Activated CD4-positive, alpha-beta T cell treated with anti-CD3 and anti-CD28 coated beads, Interleukin-2, amount 50 U/mL, for 48 hours (primary cell): ENCODE measurements at places on chromosomes 2 and 18.

DNA sequence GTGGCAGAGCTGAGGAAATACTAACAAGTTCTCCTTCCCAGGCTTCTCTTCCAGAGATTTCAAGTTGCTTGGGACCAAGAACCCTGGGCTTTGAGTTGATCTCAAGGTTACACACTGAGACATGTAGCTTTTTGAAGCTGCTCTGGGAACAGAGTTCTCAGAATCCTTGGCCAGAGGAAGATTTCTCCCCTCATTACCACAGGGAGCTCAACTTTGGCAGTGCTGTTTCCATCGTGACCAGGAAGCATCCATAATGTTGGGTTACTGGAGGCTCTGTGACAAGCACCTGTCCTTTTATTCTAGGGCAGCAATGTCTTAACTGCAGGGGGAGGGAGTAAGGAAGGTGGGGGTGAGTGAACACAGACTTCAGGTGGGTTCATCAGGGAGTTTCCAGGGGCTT is 41.5 kb upstream of the CHRNA1 start:
- DNase-seq: no peak

DNA sequence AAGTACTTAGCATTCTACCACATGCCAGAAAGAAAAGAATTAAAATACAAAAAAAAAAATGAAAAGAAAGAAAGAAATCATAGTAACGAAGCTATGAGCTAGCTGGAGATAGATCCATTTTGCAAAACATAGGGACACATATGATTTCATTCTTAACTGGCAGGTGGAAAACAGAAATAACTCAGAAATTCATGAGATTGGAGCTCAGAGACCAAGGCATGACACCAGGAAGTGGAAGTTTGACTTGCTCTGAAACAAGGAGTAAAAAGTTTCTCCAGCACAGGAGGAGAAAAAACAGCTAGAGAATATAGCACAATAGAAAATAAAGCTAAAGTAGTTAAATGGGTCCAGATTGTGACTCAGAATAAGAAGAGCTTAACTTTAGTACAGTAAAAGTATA is 278.1 kb downstream of the ZEB2 start:
- no peak for DNase-seq

DNA sequence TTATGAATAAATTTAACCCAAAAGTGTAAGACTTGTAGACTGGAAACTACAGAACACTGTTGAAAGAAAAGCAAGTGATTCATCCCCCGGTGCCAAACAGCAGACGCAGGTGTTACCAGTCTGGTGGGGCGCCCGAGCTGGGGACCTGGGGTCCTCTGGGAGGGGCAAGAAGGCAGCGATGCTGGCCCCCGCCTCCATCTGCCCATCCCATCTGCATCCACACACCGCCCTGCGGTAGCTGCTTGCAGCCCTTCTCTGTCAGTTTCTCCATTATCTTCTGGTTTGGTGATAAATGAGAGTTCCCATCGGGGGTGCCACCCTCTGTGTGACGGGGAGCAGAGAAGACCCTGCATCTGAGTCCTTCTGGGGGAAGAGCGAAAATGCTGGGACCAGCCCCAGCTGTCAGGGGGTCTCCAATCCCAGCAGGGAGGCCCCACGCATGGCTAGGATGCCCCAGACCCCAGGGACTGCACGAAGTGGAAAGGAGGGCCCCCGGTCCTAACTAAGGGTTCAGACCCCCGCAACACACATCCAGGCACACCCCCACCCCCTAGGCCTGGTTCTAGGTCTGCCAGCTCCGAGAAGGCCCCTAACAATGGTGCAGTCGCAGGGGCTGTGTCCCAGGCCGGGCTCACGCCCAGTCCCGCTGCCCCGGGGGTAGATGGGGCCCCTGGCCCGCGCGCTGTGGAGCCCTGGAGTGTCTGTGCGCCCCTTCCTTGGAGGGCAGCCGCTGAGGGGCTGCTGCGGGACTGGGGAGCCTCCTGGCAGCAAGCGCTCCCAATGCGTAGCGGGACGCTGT is 686 bp upstream of the RGPD8 start:
- DNase-seq: no peak

GRCh38 chr2:144234542-144234871 is 285.4 kb downstream of the ZEB2 start:
- no peak for DNase-seq

GRCh38 chr2:128638341-128639119 is 319.9 kb upstream of the HS6ST1 start:
- DNase-seq: no peak

- DNase-seq: no peak
Observed at GRCh38 chr2:217433522-217433921, 569.3 kb downstream of the TNS1 start.

DNA sequence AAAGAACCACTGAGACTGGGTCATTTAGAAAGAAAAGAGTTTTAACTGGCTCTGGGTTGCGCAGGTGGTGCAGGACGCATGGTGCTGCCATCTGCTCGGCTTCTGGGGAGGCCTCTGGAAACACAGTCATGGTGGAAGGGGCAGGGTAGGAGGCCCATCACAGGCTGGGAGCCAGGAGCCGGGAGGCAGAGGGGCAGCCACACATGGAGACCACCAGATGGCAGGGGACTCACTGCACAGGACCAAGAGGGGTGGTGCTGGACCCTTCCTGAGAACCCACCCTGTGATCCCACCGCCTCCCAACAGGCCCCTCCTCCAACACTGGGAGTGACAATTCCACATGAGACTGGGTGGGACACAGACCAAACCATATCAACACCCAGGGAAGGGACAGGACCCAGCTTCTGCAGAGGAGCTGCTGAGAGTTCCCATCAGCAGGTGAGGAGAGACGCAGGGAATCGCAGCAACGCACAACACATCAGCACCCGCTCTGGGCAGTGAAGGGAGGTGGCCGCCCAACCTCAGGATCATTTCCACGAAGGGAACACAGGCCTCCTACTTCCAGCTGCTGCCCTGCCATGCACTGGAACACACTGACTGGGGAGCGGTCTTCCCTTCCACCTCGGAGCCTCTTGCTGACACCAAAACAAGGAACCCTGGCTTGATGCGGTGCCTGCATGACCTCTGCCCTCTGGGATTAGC is 130.7 kb downstream of the TPO start:
- DNase-seq: no peak

DNA sequence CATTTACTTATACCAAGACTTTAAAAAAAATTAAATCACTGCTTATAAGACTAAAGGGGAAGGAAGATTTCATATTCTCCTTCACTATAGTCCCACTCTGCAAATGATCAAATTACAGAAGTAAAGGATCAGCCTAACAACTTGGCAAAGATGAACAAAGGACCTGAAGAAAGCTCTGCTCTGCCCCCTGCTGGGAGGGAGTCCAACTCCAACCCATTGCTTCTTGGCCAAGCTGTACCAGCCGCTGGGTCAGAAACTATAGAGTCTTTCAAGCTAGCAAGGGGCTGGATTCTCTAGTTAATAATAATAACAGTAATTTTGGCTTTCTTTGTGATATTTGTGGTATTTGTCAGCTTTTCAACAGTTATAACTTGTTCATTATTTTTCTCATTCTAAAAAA is 927.0 kb upstream of the CRIM1 start:
- peak; percentile 25 for DNase-seq

GRCh38 chr2:34705551-34706247 is 1106.6 kb upstream of the FAM98A start:
- no peak for DNase-seq

- no peak for DNase-seq
Observed at GRCh38 chr2:46268196-46268595, 29.0 kb upstream of the EPAS1 start.

GRCh38 chr2:16152928-16153753 is 212.8 kb downstream of the MYCN start:
- DNase-seq: no peak

- DNase-seq: no peak
Observed at GRCh38 chr2:123746006-123746405, 279.1 kb upstream of the CNTNAP5 start.

DNA sequence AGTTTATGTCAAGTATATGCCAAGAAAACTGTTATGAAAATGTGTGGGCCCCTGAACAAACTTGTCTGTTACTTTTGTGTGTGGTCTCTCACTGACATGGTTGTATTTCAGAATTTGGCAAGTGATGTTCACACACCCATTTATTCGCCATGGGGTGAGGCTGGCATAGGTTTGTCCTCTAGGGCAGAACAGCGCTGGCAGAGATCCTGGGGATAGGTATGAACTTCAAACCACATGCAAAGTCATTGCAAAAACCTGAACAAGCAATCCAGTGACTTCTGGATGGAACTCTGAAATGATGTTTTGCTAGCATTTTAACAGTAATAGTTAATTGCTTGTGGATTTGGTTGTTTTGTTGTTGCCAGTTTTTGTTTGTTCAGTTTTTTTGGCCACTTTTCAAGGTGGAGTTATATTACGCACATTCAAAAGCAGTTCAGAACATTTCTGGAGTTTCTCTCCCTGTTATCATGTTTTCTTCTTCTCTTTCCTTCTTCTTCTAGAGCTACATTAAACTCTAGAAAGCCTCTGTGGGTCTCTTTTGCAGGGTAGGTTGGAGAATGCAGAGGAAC is 78.5 kb downstream of the MDH1 start:
- DNase-seq: no peak

DNA sequence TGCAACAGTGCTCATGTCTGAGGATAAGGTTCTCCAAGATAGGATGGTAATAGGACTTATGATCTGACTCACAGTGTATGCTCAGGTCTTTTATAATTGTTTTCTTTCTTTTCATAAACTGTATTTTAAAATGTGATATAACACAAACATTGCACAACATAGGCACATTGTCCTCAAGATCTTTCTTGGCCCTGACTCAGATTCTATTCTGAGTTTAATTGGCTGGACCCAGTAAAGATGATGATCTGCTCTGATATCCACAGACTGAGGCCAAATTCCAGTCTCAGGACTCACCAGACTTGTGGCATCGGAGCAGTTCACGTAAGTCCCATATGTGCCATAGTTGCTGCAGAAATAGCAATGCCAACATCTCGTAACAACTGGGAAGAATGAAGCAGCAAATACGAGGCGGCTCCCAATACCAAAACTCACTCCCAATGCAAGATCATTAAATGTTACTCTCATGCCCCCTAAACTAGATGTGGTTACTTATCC is 448.9 kb upstream of the SLC14A2 start:
- no peak for DNase-seq

DNA sequence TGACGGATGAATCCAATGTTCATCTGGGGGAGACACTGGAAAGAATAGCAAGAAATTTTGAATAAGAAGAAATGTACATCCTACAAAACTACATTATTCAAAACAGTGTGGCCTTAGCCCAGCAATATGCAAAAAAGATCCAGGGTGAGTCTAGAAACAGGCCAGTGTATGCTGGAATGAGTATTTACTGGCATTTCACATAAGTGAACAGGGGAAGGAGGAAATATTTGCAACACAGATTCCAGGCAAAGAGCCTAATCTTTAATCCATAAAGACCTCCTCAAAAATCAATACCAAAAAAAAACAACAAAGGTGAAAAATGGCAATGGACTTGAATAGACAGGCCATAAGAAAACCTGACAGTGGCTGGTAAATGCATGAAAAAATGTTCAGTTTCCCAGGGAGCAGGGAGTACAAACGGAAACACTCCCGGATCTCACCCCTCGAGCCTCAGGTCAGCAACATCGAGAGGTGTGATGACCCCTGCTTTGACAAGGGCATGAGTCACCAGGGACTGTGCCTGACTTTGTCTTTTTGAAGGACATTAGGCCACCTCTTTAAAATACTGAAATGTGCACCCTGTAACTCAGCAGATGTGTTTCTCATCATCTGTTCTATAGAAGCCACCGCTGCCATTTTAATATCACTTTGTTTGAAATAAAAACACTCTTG is 12.7 kb upstream of the GPC1 start:
- DNase-seq: no peak

GRCh38 chr18:76518860-76519538 is 24.0 kb upstream of the ZNF516 start:
- no peak for DNase-seq

DNA sequence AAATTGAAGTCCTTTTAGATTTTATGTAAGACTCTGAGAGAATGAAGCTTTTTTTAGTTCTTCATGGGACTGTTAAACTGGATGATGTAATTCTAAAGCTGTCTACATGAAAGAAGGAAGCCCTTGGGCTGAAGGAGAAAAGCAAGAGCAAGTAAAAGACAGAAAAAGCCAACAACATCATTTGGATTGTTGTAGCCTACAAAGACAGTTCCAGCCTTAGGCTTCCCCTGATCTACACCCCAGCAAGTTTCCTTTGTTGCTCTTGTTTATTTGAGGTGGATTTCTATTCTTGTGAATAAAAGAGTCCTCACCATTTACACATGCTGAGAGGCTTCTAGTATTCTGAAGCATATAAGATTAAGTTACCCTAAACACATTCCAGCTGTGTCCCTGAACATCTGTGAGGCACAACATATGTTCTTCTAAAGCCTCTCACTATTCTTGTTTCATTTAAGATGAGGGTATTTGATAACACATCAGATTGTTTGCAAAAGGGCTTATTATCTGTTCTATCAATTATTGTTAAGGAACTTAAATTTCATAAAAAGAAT is 377.8 kb downstream of the LNPK start:
- no peak for DNase-seq

DNA sequence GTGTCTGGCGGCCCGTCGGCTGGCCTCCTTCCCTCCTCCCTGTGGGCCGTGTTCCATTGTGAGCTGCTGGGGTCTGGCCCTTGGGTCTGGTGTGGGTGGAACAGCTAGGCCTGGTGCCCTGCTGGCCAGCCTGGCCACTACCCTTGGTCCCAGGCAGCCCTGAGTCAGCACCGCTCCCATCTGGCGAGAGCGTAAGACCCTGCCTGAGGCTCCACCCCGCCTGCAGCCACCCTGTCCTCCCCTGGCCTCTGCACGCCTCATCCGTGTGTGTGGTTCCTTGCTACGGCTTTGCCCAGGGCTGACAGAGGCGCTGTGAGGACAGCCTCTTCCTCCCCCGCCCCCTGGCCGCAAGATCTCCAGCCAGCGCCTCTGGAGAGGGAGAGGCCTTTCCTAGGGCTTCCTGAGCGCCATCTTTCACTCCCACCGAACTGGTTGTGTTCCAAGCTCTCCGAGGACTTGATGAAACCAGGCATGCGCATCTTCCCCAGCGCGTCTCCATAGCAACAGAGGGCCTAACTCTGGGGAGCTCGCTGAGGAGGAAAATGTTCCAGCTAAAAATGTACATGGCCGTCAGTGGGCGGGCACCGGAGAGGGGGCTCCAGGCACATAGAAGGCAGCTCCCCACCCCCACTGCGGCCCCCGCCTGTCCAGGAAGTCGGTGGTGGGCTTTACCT is 83.0 kb downstream of the STPG4 start:
- no peak for DNase-seq

DNA sequence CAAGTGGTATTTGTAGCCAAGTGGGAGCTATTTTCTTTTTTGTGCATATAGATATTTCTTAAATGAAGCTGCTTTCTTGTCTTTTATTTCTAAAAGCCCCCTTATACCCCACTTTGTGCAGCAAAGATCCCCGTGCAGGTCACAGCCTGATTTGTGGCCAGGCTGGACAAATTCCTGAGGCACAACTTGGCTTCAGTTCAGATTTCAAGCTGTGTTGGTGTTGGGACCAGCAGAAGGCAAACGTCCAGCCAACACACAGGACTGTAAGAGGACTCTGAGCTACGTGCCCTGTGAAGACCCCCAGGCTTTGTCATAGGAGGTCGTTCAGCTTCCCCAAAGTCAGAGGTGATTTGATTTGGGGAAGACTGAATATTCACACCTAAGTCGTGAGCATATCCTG is 21.9 kb downstream of the FOSL2 start:
- DNase-seq: no peak
